ENCODE measurements at places on chromosomes 1 and 21.

DNA sequence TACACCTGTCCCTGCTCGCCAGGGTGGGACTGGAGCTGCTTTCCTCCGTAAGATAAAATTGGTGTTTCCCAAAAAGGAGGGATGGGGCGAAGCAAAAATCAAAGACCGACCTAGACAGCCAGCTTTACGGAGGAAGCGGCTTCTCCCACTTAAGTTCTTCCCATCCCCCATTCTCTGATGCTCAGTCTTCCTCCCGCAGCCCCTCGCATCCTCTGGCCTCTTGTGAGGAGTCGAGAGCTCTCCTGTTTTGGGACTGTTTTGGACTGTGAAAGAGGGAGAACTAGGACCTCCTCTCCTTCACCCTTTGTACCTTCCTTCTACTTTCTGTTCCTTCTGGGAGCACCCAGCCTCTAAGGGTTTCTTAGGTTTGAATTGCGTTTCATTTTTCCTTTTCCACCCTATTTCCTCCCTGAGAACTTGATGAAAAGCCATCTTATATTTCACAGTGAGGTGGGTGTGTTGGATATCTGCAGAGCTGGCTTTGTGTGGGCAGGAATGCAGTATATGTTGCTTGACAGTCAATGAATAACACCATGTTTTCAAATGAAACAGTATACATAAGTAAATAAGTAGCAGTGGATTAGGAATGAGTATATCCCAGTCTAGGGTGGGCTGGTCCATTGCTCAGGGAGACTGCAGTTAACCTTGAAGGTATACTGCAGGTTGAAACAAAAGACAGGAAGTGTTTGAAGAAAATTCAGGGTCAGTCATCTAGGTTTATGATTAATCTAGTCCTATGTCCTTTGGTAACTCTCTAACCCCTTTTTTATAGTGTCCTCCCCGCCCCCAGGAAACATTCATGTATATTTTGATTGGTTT is 848 bp downstream of the CTTNBP2NL start:
- DNase-seq, result no peak

DNA sequence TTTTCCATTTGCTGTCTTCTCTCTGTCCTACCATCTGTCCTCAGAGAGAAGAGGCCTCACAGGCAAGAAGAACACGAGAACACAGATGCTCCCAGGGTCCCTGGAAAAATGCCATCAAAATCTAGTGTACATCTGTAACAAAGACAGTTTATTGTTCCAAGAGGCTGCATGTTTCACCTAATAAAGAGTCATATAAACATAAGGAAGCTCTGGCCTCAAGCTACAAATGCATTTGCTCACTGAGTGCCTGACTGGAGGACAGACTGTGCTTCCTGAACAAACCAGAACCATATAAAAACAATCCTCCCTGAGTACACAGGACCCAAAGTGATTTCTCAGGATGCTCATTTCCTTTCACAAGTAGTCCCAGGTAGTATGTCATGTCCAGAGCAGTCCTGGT is 76.3 kb upstream of the SLC44A3 start:
- no peak for DNase-seq

- DNase-seq, result no peak
Observed at GRCh38 chr1:15449567-15449966, 7.0 kb upstream of the CELA2A start.

- DNase-seq, result no peak
Observed at GRCh38 chr1:50704126-50704525, 255.9 kb downstream of the FAF1 start.

- DNase-seq, result no peak
Observed at GRCh38 chr1:111857194-111857651, 101.5 kb downstream of the DDX20 start.

DNA sequence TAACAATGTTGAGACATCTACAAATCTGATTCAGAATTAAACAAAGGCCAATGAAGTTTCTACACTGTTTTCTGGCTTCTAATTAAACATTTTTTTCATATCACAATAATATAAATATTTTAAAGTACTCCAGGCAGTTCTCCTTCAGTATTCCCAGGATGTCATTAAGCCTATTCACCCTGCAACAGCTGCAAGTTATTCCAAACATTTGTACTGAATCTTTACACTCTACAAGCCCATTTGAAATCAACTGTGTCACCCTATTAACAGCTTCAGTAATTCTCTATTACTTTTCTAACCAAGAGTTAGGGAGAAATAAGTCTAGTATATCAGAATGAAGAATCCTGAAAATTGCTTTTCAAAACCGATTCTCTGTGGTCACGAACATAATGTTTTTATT is 124.6 kb downstream of the OLFML2B start:
- no peak for DNase-seq

GRCh38 chr21:34932233-34932632 is 116.9 kb downstream of the RUNX1 start:
- no peak for DNase-seq

- DNase-seq, result no peak
Observed at GRCh38 chr1:84271441-84272151, 29.9 kb upstream of the SAMD13 start.

All from activated naive CD8-positive, alpha-beta T cell treated with anti-CD3 and anti-CD28 coated beads, Interleukin-2, amount 50 U/mL, for 16 hours (primary cell).